ENCODE measurements at places on chromosomes 1 and 21.
A peak's percentile ranks its signal among the peaks of the same experiment; 100 is the strongest.

DNA sequence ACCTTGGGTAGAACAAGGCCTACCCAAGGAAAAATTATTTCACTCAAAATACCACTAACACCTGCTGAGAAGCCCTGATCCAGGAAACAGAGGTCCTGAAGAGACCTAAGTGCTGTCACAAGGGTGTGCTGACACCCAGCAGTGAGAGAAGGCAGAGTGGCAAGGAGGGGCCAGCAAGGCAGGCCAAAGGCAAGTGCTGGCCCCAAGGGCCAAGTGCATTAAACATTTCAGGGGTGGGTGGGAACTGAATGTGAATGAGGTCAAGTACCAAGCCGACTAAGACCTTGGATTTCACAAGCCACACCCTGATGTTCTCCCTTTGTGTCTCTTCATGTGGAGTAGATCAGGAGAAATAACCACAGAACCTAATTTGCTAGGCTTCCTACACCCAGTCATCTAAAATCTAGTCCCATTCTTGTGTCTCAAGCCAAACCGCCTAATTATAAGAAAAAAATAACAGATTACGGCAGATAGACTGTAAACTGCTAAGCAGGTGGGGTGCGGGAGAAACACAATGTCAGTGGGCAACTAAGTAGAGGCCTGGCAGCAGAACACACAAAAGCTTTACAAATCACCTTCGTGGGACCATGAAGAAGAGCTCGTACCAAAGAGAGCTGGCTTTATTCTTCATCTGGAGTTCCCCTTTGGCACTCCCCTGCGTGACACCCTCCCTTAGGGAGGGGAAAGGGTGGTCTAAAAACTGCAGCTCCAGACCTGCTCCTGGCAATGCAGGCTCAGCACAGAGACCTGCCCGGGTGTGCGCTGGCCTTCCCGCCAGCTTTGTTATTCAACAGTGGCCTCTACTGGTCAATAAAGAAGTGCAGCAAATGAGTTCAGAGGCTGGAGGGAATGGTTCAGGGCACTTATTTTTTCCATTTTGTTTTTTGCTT is 8.7 kb downstream of the UBE2G2 start:
- DNase-seq, result peak; percentile 79

DNA sequence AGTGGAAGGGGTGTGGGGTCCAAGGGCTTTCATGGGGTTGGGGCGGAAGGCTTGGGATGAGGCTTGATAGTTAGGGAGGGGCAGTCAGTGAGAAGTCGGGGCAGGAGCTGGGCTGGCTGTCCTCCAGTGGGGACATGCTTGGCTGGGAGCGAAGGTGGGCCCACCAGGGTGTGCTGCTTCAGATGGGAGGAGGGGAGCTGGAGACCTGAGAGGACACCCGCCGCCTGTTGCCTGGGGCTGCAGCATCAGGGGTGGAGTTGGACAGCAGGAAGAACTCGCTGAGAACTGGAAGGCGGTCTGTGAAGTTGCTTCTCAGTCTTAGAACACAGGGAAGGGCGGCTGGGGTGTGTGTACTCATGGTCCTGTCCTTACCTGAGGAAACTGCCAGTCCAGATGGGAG is 1.6 kb downstream of the THEM5 start:
- no peak for DNase-seq

- DNase-seq, result no peak
Observed at GRCh38 chr1:246364415-246364941, 142.6 kb downstream of the SMYD3 start.

DNA sequence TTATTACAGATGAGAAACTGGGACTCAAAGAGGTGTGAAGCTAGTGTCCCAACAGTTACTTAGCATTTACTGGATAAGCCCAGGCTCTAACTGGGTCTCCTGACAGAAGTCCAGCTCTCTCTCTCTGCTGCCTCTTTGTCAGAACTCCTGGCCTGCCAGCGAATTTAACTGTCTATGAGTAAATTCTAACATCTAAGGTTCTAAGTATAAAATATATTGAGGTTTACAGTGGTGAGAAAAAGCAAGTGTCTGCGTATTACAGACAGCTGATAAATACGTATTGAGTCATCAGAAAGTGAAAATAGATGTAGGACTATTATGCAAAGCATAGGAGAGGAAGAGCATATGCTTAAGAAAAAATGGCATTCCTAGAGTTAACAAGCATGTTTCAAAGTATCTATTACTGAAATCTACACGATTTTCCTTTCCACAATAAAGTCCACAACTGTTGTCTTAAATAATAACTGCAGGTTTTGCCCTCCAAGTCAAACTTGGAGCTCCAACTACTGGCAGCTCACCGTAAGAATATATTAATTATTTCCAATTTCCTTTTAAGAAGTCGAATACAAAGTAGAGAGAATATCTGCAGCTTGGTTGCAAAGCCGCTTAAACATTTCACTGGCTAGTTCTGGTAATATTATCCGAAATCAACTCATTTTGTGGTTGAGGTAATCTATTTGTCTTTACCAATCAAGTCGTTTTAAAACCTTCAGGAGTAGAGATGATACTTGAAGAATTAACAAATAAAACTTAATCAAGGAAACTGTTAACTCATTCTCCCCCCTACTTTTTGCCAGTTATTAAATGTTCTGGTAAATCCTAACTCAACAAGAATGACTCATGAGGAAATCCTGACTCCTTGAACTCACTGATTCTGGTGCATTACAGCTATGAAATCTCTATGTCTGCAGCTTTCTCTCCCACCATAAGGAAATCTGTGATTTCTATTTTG is 1.4 kb upstream of the RGS2 start:
- DNase-seq, result peak; percentile 34

DNA sequence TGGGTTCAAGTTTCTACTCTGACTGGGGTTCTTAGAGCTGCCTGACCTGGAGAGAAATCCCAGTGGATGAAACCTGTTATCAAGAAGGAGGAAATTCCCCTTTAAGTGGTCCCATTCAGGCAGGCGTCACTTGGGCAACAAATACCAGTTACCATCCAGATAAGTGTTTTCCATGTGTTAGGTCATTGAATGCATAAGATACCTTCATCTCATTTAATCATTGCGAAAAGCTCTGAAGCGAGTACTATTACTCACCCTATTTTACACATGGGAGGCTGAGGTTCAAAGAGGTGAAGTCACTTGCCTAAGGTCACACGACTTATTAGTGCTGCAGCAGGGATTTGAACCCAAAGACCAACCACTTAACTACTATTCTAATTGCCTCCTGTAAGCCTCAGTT is 45.5 kb upstream of the RPL11 start:
- no peak for DNase-seq

- no peak for DNase-seq
Observed at GRCh38 chr1:35164893-35165292, 28.1 kb downstream of the SFPQ start.

- no peak for DNase-seq
Observed at GRCh38 chr21:39670701-39671100, 58.0 kb downstream of the B3GALT5 start.

GRCh38 chr1:227884370-227885134 is 63.2 kb downstream of the WNT9A start:
- no peak for DNase-seq

DNA sequence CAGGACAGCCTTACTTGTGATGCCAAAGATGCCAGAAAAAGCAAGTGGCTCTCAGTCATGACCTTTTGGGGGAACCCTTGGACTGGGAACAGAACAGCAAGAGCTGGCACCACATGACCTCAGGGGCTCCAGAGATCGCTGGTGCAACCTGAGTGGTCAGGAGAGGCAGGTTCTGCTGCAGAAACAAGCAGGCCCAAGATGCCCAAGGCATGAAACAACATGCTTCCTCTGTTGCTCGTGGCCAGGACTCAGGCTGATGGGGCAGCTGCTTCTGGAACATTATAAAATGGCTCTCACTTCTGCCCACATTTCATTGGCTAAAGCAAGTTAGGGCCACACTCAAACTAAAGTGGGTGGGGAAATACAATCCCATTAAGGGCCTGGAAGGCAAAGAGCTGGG is 17.7 kb upstream of the CLSTN1 start:
- DNase-seq, result no peak

DNA sequence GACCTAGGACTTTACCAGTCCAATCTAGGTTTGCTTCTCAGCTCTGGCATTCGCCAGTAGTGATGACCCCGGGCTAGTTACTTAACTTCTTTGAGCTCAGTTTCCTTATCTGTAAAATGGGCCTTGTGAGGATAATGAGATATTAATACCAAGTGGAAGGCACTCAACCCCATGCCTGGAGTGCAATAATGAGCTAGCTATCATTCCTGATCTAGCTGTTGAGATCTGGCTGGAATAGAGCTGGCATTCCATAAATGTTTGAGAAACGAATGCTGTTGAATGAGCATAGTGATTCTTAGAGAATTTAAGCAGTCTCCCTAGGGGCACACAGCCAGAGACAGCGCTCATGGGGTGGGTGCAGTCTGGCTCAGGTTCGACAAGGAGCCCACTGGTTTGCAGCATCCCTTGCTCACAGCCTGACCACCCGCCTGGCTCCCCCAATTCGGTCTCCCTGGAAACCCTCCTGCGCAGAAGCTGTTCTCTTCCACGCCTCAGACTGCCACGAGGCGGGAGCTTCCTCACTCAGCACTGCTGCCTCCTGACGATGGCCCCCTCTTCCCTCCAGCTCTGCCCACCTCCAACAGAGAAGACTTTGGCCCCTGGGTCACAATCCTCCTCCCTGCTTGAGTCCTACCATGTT is 32.5 kb downstream of the DHCR24 start:
- DNase-seq, result no peak

- no peak for DNase-seq
Observed at GRCh38 chr1:204340081-204340889, 19.4 kb downstream of the PLEKHA6 start.

DNA sequence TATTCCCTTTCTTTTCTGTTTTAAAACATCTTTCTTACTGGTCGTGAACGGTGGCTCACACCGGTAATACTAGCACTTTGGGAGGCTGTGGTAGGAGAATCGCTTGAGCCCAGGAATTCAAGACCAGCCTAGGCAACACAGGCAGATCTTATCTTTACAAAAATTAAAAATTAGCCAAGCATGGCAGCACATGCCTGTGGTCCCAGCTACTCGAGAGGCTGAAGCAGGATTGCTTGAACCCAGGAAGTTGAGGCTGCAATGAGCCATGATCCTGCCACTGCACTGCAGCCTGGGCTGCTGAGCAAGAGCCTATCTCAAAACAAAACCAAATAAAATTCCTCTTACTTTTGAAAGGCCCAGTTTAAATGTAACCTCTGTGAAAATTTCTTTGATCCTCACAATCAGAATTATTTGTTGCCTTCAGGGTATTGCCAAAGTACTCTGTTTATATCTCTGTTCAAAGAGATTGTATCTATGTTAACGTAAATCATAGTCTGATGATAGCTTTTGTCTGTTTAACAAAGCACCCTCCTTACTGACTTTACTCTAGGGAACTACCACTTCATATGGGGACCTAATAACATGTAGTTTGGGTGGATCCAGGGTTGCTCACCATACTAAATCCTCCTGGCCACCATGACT is 71.6 kb downstream of the RERE start:
- no peak for DNase-seq

DNA sequence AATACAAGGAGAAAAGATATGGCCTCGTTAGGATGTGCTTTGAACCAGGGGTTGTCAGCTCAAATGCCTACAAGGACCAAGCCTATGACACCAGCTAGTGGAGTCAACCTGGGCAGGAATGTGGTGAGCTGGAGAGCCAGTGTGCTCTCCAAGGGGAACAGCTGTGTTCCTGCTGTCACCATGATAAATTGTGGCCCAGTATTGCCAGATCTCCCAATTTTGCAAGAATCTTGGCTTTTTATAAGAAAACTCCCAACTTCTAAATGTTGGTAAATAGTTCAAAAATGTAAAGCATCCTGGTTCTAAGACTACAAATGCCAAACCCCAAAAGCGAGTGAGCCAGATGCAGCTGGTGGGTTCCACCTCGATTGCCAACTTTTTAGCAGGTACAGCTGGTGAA is 391.1 kb downstream of the PLPP3 start:
- DNase-seq, result no peak

GRCh38 chr1:162169031-162169790 is 99.7 kb downstream of the NOS1AP start:
- no peak for DNase-seq

- DNase-seq, result no peak
Observed at GRCh38 chr1:231972111-231972445, 345.5 kb downstream of the DISC1 start.

DNA sequence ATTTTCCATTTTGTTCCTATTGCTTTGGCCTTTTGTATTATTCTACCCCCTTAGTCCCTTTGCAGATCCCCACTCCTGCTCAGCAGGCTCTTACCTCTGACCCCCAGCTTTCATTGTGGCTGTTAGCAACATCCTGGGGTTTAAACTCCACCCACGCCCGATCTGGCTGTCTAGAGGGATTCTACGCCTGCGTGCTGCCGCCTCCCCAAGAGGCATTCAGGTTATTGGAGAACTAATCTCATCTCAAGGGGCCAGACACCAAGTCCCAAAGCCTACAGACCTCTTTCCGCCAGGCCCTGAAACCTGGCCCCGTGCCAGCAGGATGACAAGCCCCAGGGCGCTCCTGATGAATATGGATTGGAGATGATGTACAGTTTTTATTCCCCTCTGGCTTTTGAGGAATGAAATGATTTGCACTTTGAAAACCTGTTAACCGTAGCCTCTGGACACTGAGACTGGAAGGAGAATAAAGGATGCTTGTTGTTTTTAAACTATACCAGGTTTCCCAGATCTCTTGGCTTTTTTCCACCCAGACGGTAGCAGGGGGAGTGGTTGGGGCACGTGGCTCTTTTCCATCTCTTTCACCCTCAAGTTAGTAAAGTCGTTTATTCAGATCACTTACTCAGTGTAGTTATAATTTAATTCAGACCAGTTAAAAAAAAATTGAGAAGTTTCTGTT is 14.5 kb upstream of the IKBKE start:
- DNase-seq, result no peak

GRCh38 chr21:45213392-45213791 is 74.3 kb downstream of the POFUT2 start:
- DNase-seq, result no peak

DNA sequence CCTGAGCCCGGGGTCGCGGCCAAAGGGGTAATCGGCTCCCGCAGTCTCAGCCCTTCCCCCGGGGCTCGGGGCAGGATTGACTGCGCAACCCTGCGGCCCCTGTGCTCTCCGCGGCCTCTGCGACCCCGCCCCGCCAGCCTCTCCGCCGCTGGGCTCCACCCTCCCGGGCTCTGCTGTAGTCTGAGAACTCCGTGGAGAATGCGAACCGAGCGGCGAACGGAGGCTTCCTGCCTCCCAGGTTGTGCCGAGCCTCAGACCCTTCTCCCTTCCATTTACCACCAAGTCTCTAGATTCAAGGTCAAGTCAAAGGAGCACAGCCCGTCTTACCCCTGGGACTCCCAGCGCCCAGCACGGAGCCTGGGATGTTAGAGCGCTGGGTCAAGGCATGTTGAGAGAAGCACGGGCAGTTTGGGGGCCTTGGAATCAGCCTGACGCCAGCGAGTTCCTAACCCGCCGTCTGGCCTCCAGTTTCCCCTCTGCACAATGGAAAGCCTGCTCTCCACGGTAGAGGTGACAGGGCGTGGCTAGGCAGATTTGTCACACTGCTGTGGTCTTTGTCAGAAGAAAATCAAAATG is 3.0 kb downstream of the ATP2B4 start:
- no peak for DNase-seq

- no peak for DNase-seq
Observed at GRCh38 chr1:110594456-110595352, 11.5 kb downstream of the KCNA2 start.
